ENCODE measurements at places on chromosomes 12 and 14. TPM values are rescaled to one million over a fixed set of nuclear protein-coding genes. Genes with fewer than 3 reads are reported as not detected.

Gene CAPRIN2
- total RNA-seq: 29.9 TPM

Gene CYP27B1
- total RNA-seq: not detected

Gene GRIP1
- 1.1 TPM for total RNA-seq

Gene MYF5
- total RNA-seq: not detected

Gene NRXN3
- total RNA-seq: not detected

Gene CLEC4C
- total RNA-seq: not detected

Gene PTCSC3
- total RNA-seq: not detected

Gene VDR
- 2.9 TPM for total RNA-seq

Gene PMEL
- total RNA-seq: 0.69 TPM

Gene IL22
- total RNA-seq: not detected

Gene OASL
- 19.3 TPM for total RNA-seq
